Activated naive CD8-positive, alpha-beta T cell treated with anti-CD3 and anti-CD28 coated beads, Interleukin-2, amount 50 U/mL, for 16 hours (primary cell): ENCODE measurements at places on chromosomes 11 and 22.

- DNase-seq: no peak
Measured at GRCh38 chr11:90476442-90477007, 253.7 kb upstream of the CHORDC1 start.

DNA sequence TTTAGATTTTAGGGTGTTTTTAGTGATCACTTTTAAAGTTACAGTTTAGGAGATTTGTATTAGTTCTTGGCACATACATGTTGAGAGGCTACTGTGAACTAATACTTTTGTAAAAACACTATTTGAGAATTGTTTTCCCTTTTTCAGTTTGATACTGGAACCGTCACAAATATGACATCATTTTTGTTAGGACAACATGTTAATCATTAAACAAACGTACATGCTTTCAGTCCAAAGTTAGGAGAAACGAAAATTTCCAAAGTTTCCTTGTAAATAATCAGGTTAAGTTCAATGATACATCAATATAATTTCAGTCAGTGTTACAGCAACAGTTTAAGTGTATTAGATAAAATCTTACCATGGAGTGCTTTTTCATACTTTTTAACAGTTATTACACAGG lies 53.1 kb downstream of the SPECC1L start:
- no peak for DNase-seq

DNA sequence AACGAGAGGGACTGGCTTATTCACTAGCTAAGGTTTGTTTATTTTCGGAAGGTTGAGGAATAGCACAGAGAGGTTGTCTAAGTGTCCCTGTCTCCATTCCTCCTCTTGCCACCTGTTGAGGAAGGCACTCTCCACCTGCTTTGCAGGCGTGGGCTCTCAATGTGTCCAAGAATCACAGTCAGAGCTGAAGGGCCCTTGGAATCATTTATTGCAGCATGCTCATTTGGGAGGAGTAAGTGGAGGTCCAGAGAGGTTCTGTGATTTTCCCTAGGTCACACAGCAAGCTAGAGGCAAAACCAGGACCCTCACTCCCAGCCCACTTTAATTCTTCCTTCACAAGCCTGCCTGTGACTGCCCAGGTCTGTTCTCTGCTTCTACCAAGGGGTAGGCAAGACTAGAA lies 21.3 kb downstream of the ZBTB16 start:
- DNase-seq: no peak

GRCh38 chr22:44773082-44773481 lies 20.7 kb downstream of the ARHGAP8 start:
- no peak for DNase-seq
